ENCODE measurements at places on chromosomes 2 and 18.
A peak's percentile ranks its signal among the peaks of the same experiment; 100 is the strongest.

DNA sequence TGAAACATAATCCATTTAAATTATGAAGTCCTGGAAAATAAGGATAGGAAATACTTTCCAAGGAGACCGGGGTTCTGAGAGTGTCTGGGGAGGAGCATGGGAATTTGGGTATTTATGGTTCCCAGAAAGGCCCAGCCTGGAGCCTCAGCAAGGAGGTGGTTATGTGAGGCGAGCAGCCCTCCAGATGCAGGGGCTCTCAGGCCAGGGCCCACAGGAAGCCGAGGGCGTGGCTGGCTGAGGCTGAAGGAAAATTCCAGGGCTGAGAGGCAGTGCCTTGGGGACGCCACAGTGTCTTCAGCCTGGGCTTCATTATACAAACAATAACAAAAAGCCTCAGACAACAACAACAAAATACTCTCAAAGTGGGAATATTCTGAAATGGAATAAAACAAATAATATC is 86.9 kb upstream of the SERPINE2 start:
- no peak for DNase-seq

DNA sequence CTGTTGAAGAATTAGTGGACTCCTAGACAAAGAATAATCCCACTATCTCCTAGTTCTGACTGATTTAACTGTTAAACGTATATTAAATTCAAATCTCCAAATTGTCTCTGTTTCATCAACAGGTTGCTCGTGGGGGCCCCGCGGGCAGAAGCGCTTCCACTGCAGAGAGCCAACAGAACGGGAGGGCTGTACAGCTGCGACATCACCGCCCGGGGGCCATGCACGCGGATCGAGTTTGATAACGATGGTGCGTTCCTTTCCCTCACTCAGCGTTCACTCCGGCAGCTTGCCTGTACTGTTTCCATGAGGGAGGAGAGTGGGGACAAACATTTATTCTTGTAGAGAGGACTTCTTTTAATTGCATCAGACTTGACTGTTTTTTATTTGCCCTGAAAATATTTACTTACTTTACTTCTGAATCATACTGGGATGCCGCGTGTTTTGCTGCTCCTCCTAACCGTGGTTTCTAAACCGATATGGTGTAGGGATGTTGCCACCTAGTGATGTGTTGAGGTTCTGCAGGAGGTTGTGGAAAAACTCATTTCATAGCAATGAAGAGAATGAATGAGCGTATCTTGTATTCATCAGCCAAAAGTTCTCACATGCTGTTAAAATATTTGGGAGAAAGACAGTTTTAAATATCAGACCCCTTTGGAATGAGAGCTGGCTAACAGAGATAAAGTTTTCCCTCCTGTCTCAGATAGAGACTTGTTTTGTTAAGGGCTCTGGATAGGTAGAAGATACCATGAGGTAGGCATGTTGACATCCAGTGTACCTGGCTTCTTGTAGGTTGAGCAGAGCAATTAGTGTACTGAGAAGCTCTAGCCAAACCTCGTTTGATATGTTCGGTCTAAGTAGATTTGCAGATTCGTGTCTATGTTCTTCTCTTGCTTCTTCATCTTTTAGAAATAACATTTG is 38.3 kb downstream of the ITGA6 start:
- peak; percentile 64 for DNase-seq

GRCh38 chr2:143645921-143646645 is 516.9 kb downstream of the ARHGAP15 start:
- DNase-seq: no peak

GRCh38 chr2:101520246-101520645 is 45.3 kb upstream of the RFX8 start:
- DNase-seq: no peak

DNA sequence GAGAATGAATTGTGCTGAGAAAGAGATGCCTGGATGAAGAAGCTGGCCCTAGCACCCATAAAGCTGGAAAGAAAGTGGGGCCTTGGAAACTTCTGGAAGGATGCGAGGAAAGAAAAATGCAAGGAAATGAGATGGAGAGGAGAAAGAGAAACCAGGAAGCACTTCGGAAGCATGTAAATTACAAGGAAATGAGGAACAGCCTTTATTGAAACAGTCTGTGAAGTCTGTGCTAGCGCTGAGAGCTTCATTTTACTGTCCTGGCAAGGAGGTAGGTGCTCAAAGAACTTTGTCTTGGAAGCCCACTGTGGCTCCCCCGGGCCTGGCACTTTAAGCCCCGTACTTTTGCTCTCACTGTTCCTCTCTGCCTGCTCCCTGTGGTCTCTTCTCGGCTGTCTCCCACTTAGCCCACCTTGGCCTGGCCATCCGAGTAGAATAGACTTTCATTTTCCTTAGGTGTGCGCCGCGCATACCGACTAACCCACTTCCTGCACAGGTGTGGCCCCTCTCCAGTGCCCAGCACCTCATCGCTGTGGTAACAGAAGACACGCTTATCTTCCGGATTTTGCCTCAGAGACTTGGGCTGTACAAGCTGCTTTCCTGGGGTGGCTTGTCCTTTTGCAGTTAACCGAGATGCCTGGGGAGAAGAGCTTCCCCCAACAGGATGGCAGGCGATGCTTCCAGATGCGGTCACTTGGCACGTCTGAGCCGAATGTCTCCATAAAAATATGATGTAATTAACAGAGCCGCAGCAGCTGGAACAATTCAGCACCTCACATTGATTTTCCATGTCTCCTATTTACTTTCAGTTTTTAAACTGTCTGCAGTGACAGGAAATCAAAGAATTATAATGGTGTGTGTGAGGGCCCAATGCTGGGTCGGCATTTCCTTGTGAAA is 199.6 kb downstream of the HRH4 start:
- no peak for DNase-seq

DNA sequence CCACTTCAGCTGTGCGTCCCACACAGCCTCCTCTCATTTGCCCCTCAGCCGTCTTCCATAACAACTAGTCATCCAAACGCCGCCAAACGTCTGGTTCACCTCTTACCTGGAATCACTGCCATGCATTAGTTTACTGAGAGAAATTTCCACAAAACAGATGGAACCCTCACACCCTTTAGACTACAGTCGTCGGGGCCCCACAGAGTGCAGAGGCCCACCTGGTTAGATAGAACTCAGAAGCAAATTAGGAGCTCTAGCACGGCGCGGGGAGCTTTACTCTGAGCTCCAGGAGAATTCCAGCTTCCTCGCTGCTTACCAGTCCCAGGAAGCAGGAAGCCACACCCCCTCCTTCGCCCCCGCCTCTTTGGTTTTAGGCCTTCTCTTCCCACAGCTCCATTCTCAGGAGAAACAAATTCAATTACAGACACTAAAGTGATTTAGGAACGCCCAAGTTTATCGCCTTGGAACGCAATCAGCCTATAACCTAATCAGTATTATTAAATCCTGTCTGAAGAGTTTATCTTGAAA is 9.4 kb downstream of the RNU2-63P start:
- DNase-seq: no peak

- DNase-seq: no peak
These were observed 214.4 kb upstream of the RASGRP3 start for GRCh38 chr2:33262097-33262496.

DNA sequence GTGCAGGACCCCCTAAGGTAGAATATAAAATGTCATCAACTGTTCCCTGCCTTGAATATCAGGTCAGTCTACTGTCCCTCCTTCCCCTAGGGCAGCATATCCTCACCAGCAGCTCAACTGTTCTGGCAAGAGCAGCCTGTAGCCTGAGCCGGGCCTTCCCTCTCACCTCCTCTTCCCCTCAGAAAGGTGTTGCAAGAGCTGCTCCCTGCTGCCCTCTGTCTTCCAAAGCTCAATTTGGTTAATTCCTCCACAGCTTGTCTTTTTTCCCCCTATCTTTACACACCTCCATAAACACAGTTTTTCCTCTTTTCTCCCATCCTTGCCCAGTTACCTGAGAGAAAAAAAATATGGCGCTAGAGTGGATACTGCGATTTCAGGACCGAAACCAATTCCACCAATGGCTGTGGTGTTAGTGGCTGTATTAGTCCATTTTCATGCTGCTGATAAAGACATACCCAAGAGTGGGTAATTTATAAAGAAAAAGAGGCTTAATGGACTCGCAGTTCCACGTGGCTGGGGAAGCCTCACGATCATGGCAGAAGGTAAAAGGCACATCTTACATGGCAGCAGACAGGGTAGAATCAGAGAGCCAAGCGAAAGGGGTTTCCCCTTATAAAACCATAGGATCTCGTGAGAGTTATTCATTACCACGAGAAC is 184.7 kb downstream of the MREG start:
- DNase-seq: no peak

- peak; percentile 68 for DNase-seq
These were observed 1519.9 kb upstream of the ACVR2A start for GRCh38 chr2:146324951-146325350.

DNA sequence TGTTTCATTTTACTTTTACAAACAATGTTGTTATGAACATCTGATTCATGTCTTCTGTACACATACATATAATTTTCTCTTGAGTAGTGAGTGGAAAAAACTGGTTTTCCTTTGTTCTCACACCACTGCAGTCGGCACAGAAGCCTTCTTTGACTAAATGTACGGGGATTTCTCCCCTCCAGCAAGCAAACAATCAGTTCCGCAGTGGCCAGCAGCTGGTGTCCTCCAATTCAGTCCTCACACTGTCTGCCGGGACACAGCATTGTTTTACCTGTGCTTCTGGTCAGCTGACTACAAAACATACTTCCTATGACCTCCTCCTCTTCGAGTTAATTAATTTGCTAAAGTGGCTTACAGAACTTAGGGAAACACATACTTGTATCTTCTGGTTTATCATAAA is 202.8 kb downstream of the WDR7 start:
- no peak for DNase-seq

- no peak for DNase-seq
These were observed 77.5 kb downstream of the POLR1A start for GRCh38 chr2:86027922-86028765.

DNA sequence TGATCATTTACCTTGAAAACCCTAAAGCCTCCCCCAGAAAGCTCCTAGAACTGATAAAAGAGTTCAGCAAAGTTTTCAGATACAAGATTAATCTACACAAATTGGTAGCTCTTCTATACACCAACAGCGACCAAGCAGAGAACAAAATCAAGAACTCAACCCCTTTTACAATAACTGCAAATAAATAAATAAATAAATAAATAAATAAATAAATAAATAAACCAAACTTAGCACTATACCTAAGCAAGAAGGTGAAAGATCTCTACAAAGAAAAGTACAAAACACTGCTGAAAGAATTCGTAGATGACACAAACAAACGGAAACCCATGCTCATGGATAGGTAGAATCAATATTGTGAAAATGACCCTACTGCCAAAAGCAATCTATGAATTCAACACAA is 182.0 kb upstream of the RND3 start:
- no peak for DNase-seq

DNA sequence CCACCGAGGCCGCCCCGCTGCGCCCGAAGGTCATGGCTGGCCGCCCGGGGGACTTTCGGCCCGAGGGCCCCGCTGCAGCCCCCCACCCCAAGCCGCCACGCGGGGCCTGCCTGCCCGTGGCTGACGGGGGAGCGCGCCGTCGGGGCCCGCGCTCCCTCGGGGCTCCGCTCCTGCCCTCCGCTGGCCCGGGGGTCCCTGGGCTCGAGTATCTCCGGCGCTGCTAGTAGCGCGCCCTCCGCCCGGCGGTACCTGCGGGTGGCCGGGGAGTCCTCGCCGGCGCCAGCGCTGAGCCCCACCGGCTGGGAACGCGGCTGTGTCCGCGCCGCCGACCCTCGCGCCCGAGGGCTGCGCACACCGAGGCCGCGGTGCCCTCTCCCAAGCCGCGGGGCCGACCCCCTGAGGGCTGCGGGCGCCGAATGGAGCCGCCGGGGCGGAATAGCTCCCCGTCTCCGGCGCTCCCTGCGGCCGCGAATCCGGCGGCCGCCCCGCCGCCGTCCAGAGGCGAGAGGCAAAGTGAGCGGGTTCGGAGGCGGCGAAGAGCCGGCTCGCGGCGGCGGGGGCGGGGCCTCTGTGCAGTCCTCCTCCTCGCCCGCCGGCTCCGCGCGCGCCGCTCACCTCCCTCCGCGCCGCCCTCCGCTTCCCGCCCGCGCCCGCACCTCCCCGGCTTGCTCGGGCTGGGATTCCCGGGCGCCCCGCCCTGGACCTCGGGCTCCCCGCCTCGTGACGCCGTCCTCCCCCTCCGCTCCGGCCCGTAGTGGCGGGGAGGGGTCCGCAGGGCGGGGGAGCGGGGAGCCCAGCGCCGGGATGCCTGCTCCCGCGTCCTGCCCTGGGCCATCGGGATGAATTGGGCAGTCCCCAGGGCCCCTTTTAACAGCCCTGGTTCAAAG is at the start of gene KCNG3:
Gene KCNG3 (minus strand): TSS at position 515 of the 887 bp plus-strand sequence. CDS start 481 bp downstream, at position 34.
- DNase-seq: no peak

DNA sequence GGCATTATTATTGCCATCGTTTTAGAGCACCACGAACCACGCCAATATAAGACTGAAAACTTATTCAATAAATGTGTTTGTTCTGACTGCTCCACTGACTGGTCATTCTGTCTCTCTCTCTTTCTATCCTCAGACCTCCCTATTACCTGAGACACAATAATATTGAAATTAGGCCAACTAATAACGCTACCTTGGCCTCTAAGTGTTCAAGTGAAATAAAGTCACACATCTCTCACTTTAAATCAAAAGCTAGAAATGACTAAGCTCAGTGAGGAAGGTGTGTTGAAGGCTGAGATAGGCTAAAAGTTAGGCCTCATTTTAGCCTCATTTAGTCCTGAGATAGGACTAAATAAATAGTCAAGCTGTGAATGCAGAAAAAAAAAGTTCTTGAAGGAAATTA is 38.8 kb downstream of the G6PC2 start:
- no peak for DNase-seq

DNA sequence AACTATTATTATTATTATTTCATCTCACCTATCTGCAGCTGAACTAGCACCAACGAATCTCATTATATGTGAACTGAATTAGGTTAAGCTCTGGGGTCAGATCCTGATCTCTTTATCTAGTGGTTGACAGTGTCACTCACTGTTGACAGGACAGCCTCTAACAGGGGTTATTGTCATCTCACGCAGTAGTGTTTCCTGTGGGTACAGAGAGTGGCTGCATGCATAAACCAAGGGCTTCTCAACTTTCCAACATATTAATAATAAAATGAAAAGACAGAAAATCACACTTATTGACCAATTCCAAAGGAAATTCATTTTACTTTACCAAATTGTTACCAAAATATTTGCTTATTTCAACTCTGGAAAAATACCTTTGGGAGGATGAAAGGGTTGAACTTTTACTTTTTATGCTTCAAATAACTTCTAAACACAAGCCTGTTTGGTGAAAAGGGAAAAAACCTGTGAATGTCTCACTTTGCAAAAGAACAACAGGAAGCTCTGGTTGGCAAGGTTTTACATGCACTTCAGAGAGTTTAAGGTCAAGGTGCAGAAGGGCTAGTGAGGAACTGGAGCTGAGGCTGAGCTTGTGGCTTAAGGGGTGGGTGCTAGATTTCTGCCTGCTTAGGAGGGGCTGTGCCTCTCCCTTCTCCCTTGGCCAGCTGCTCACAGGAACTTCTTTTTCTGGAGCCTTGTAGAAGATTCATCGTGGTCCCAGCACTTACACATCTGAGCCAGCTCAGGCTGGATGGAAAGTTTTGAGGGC is 72.6 kb downstream of the CTAGE1 start:
- no peak for DNase-seq
